CMK (cell line): ENCODE measurements at places on chromosomes 5 and 9.

DNA sequence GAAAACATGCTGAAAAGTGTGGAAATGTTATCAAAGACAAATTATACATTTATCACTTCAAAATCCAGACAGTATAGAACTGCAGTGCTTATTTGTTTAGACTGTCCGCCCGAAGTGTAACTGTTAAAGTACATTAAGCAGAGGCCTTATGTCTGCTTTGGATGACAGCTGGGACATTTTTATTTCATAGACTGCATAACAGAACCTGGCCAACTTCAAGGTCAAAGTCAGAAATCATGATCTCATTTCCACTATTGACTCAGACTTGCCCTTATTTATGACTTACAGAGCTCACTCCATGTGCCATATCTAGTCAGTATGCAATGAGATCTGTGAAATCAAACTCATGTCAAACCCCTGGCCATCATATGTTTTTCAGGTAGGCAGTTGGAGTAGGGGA is 87.7 kb downstream of the RAB3C start:
- no peak for DNase-seq

DNA sequence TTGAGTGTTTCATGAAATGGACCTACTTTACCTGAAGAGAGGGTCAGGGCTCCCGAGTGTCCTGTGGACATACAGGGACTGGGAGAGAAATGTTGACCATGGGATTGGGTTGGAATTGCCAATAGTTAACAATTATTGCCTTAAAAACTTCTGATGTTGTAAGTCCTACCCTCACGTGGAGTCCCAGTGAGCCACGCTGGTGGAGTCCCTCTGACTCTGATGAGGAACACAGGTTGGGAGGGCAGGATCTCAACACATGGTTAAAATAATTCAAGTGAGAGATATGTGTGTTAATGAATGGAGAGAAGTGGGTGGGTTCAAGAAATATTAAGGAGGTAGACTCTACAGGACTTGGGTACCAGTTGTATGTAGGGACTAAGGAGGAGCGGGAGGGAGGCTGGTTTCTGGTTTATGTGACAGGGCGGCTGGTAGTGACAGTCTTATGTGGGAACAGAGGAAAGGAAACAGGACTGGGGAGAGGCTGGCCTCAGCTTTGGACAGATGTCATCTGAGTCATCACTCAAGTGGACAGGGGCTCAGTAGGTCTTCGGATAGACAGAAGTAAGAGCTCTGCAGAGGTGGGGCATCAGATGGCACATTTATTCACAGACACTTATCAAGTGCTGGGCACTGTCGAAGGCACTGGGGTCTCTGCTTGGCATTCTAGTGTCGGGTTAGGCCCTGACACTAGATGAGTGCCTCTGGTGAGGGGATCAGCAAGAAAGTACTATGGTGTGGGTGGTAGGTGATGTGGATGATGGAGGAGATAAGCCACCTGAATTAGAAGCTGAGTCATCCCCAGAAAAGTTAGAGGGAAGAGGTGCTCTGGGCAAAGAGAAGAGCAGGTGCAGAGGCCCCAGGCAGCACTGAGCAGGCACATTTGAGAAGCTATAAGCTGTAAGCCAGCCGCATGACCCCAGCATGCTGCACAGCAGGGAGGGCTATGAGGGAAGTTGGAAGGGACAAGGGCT is 27.2 kb downstream of the MAML1 start:
- DNase-seq = no peak

DNA sequence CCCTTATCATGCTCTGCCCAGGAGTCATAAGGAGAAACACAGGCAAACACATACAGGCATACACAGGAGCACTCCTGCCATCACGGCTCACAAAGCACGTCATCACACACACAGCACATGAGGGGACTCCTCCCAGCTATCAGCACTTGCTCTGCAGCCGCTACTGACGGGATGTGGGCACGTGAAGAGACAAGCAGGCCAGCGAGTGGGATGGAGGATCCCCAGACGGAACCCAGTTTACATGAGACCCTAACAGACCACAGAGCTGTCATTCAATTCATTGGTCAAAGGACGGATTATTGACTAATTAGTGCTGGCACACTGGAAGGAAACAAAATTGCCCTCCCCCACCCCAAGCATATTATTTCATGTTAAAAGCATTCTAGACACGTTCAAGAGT is 53.6 kb downstream of the SEMA4D start:
- no peak for DNase-seq

DNA sequence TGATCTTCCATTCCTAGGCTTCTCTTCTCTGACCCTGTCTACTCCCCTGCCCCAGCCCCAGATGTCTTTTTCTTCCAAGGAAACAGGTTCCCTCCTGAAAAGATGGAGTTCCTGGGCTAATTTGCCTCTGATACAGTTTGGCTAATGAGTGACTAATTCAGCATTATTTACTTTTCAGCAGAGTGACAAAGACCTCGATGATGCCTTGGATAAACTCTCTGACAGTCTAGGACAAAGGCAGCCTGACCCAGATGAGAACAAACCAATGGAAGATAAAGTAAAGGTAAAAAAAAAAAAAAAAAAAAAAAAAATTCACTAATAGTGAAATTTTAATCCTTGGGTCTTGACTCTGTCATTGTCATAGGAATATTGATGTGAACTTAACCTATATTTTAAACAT is 42.7 kb downstream of the ERAP1 start:
- DNase-seq = no peak

DNA sequence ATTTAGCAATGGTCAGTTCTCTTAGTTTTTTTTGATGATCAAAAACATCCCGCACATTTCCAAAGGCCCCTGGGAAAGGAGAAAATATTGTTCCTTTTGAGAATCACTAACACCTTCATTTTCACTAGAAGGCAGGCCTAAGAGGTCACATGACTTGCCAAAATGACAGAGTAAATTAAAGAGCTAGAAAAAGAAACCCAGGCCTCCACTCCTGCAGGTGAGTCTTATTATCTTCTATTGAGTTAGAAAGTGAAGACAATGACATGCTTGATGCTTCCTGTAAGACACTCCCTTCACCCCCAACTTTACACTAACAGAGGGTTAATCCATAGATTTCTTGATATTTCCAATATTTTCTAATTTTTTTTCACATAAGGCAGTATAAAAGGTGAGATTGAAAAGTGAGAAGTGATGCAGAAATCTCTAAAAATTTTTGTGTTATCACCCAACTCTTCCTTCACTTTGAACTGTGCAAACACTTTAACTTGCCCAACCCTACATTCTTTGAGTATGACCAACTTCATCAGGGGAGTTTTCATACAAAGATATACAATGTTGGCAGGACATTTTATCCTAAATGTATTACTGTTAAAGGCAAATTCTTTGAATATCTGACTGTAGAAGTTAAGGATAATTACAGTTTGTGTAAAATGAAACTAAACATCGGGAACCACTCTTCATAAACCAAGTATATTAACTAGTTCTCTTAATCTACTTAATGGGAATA is 57.1 kb downstream of the SUB1 start:
- DNase-seq = no peak

- DNase-seq = no peak
These were observed 512.6 kb downstream of the RAB3C start for GRCh38 chr5:59095480-59095879.

DNA sequence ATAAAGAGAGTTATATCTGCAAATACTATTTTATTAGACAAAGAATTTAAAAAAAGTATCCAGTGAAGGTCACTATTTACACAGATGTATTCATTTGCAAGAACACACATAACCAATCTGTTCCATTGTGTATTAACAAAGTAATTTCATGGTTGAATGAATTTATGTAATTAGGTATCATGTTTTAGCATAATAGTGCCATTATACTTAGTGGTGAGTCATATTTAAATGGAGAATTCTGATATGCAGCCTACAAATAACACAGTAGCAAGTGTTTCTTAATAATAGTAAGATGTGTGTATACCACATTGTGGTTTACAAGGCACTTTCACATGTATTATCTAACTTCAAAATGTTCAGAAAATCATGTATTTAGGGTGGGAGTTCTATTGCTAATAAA is 1028.5 kb upstream of the ACO1 start:
- no peak for DNase-seq

- no peak for DNase-seq
These were observed 124.3 kb upstream of the MOCS2 start for GRCh38 chr5:53233645-53234405.

DNA sequence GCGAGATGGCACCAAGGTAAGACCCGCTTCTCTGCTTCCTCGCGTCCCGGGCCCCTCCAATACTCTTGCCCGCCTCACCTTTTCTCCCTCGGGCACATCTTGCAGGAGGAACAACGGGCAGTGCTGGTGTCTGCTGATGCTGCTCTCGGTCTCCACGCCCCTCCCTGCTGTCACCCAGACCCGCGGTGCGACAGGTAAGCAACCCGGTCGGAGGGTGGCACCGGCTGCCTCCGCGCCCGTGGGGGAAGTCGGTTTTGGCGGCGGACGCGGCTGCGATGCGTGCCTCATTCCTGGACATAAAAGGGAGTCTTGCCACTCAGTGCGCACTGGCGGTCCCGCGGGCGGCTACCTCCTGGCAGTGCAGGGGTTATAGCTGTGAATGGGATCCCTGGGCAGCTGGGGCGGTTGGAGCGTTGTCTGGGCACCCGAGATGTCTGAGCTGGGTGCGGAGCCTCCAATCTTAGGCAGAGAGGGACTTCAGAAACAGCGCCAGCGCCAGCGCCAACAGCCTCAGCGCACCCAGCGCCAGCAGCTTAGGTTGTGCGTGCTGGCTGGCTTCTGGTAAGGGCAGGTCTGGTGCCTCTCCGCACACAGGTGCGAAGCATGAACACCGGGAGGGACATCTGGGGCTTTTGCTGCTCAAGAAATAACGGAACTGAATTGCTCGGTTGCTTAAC is 488 bp downstream of the COL15A1 start:
- no peak for DNase-seq

DNA sequence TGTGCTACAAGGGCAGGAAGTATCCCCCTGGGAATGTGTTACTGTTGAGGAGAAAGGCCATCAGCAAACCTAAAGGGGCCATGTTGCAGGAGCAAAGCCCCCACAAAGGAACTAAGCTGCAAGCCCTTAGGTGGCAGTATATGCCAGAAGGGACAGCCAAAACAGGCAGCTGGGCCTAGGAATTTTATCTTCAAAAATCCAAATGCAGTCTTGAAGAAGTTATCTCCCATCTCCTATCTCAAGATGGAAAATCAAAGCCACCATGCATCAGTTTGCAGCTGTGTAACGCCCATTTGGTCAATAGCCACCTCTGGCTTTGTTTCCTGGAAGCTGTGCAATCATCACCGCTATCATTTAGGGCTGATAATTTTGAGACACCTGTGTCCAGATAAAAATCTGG is 400.3 kb downstream of the ARHGEF28 start:
- DNase-seq = no peak

GRCh38 chr5:181166812-181167733 is 19.7 kb downstream of the OR2V2 start:
- DNase-seq = no peak

- DNase-seq = no peak
These were observed 18.4 kb downstream of the URM1 start for GRCh38 chr9:128389395-128390149.

DNA sequence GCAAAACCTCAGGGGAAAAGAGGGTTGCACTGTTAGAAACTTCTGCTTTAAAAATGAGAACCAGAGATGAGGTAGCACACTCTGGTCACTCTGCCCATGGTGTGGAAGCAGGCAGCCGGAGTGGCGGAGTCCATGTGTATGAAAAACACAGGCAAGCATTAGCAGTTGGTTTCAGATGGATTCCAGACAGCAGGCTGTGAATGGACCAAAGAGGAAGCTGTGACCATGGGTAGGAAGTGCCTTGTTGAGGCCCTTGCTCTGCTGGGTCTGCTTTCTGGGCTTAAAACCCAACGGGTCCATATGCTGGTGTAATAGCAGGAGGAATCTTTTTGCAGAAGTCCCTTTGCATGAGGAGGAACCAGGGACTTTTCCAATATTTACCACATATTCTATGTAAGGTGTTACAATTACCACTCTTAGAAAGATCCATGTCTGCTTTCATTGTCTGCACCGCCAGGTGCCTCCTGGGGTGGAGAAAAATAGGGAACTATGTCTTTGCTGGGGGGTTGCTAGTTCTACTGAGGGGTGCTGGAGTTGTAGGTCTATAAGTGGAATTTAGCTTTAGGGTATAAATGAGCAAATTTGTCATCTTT is 77.0 kb downstream of the ANKRD55 start:
- DNase-seq = no peak

GRCh38 chr9:130908146-130908877 is 11.7 kb upstream of the QRFP start:
- no peak for DNase-seq

DNA sequence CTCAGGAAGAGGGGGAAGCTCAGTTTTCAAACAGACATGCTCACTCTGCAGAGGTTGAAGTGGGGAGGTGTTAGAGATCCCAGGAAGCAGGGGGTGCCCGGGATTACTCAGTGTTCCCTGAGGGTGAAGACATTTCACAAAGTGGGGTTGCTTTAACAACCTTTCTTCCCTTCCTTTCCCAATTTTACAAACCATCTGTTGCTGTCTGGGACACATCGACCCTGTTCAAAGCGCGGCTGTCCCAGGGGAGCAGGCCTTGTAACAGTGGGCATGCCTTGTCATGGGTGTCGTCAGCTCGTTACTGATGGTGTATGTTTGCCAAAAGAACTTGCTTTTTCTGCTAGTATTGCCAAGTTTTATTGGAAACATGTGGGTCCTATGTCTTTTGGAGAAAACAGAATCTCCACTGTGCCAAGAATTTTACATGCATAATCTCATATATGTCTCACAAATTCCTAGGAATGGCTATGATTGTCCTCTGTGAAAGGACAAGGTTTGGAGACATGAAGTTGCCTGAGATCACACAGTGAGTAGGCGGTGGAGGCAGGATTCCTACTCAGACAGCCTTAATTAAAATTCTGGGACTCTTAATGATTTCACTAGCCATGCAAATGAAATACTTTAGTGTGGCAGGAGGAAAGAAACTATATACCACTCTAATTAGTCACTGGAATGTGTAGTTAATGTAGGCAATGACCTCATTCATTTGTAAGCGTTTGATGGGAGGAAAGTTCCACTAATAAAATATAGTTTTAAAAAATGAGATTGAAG is 198.9 kb downstream of the NXNL2 start:
- no peak for DNase-seq

DNA sequence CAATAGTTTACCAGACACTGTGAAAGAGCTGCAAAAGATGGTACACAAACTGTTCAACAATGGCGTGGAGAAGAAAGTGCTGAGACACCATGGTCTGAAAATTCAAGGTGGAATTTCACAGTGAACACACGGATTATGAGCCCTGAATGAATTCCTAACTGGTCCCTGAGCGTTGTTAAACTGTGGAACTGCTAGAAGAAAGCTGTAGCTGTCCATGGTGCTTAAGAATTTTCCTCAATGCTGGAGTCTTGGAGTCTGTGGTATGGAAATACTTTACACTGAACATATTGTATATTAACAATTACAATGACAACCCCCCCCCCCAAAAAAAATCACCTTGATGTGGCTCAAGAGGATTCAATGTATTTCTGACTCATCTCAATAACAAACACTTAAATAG is 68.5 kb downstream of the SLC24A2 start:
- no peak for DNase-seq

GRCh38 chr5:125298258-125298657 is 551.8 kb upstream of the ZNF608 start:
- DNase-seq = no peak

- no peak for DNase-seq
These were observed 27.6 kb downstream of the CRB2 start for GRCh38 chr9:123383512-123384170.
